ENCODE measurements at places on chromosomes 2 and 18.
A peak's percentile ranks its signal among the peaks of the same experiment; 100 is the strongest.

GRCh38 chr2:217151509-217152206, 291.8 kb upstream of the TNP1 start:
- no peak for DNase-seq

GRCh38 chr2:34523958-34524514, 924.9 kb upstream of the FAM98A start:
- DNase-seq, result no peak

DNA sequence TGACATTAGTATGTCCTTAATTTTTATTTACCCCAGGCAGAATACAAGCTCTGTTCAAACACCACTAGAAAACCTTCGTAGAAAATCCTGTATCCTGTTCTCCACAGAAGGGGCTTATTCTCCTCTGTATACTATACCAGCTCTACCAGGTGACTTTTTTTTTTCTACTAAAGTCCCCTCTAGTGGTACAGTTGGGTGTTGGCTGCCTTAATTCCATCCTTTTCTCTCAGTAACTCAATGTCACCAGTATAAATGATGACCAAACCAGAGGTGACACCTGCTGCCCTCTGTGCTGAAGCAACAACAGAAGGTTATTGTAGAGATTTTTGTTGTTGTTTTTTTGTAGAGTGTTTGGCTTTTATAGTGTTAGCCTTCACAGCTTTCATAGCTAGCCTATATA, 1322.0 kb downstream of the LRP1B start:
- peak; percentile 4 for DNase-seq

- no peak for DNase-seq
These were observed 22.2 kb downstream of the TRIP12 start for GRCh38 chr2:229899604-229900003.

DNA sequence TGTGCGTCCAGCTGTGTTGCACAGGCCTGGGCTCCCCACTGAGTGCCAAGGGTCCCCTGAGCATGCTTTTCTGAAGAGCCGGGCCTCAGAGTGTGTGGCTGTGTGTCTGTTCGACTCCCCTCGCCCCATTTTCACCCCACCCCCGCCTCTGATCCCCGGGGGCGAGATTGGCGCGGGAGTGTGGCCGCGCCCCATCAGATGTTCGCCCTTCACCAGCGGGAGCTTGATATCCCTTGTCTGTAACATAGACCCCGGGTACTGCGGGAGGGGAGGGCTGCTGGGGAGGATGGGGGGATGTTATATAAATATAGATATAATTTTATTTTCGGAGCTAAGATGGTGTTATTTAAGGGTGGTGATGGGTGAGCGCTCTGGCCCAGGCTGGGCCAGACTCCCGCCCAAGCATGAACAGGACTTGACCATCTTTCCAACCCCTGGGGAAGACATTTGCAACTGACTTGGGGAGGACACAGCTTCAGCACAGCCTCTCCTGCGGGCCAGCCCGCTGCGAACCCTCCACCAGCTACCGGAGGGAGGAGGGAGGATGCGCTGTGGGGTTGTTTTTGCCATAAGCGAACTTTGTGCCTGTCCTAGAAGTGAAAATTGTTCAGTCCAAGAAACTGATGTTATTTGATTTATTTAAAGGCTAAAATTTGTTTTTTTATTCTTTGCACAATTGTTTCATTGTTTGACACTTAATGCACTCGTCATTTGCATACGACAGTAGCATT, 1.5 kb downstream of the RHOB start:
- DNase-seq, result peak; percentile 19

DNA sequence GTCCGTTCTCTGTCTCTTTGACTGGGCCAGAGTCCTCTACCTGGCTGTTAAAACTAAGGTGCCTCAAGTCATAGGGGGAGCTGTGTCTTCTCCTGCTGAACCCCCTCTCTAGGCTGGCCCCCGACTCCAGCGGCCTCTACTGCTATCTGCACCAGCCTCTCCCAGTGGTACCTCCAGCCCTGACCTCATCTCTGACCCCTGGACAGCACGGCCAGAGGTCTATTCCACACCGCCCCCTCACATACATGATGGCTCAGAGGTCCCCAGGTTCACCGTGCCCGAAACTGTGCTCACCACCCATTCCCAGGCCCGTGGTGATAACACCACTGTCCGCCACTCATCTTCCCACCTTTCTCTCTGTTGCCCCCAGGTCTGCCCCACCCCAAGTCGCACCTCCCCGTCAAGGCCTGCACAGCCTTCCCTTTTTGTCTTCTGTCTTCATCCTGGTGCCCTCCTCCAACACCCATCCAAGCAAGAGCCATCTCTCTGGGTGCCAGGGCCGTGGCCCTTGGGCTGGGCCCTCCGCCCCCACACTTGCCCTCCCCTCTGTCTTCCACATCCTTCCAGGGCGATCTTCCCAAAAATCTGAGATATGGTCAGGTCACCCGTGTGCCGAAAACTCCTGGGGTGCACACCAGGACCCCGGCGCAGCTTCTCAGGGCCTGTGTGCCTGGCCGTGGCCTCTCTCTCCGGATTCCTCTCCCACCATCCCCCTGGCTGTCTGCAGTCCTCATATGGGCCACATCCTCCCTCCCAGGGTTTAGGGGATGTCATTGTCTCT, 134.4 kb upstream of the ID2 start:
- DNase-seq, result no peak

DNA sequence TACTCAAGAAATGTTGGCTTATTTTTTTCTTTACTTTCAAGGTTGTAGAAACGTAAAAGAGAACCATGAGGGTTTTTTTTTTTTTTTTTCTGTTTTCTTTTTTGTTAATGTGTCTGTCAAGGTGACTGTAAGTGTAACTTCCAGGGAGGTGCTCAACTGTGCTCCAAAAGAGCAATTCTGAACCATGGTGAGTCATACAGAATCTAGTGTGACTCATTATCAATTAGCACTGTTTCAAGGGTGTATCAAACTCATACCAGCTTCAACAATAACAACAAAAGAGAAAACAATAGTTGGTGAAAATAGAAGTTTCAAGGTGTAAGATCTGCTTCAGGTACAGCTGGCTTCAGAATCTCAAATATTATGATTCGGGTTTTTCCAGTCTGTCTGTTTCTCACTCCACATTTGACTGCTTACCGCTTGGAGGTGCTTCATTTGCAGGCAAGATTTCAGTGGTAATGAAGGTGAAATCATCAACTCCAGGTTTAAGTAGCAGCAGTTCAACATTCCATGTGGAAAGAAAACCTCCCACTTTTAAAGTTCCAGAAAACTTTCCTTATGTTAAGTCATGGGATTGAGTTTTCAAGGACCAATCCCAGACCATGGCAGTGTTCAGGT, 850.6 kb downstream of the CNTNAP5 start:
- no peak for DNase-seq

- peak; percentile 35 for DNase-seq
These were observed 12.3 kb downstream of the FLACC1 start for GRCh38 chr2:201344663-201345366.

DNA sequence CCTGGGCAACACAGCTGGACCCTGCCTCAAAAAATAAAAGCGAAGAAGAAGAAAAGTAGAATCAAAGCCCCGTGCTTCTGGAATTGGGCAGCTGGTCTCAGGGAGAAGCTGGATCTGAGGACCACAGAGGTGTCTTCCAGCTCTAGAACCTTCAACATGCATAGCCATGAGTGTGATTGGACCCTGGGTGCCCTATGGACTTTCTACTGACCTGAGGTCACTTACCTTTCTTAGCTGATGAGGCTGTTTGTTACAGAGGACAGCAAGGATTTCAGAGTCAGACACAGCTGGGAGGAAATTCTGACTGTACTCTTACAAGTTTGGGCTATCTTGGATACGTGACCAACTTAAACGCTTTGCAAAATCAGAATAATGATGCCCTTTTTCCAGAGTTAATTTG, 82.4 kb upstream of the GATA6 start:
- no peak for DNase-seq

- no peak for DNase-seq
These were observed 44.7 kb downstream of the DIS3L2 start for GRCh38 chr2:232006253-232006652.

DNA sequence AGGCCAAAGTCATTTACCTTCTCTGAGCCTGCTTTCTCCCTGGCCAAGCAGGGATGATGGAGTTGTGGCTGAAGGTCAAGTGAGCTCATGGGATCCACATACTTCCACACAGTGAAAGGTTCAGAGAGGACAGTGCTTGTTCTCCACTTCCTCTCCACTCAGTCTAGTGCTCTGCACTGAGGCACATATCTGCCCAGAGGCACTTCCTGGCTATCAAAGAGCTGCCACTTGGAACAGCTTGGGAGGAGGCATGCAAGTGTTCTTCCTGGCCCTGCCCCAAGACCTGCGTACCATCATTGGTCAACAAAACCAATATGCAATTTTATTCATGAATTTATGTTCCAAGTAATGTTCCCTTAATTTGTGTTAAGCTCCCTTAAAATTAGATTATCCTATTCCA, 71.9 kb downstream of the RNF152 start:
- no peak for DNase-seq

DNA sequence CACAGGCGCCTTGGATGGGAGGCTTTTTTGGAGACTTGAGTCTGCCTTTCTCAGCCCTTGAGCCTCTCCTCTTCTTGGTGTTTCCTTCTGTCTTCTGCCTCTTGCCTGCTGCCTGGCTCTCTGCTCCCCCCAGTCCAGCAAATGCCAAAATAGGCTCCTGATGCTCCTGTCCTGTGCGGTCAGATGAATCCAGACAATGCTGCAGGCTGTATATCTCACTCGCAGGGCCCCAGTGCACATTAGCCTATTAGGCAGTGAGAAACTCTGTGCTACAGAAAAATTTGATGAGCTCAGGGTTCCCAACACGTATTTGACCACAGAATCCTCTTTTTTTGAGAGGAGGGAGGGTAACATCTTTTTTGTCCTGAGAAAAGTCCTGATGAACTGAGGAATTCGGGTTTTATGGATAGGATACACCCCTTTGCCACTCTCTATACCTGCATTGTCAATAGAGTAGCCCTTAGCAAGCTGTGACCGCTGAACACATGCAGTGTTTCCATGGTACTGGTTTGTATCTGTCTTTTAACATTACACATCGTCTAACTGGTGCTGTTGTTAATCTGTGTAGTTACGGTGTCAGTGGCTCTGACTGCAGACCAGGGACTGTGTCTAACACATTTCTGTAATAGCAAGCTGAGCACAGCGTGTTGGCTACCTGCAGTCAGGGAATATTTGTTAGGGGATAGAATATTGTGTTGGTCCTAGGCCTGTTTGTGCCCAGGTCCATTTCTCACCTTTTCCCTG, 50.8 kb downstream of the FAM228A start:
- no peak for DNase-seq

DNA sequence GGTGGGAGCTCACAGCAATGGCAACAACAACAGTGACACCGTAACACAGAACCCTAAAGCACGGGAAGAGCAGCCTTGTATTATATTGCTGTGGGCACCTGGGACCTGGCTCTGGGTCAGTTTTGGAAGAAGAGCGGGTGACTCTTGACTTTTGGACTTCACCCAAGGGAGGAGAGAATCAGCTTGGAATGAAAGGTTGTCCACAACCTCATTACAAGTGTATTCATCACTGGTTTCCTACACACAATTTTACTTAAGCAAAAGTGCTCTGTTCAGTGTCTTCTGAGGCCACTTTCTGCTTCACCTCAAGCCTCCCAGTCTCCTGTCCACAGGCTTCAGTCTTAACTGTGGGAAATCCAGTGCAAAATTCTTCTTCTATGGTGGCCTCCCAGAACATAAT, 263.8 kb downstream of the KCNE4 start:
- DNase-seq, result no peak

DNA sequence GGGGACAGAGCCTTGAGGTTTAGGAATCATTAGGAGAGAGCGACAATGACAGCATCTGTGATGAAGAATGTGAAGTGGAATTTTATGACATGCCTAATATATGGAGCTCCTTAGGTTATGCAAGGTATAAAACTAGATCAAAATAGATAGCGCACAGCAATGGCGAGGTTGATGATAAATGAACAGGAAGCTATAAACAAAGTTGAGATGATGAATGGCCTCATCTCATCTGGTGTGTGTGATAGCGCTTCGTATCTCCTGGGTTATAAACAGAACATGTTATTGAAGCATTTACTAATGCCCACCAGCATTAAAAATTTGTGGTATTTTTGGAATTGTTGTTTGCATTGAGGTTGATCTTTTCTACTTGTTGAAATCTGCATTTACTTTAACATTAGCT, 231.5 kb downstream of the LTBP1 start:
- no peak for DNase-seq

GRCh38 chr2:223001797-223002175, 50.2 kb upstream of the KCNE4 start:
- DNase-seq, result no peak

GRCh38 chr2:157901325-157901724, 25.2 kb upstream of the ACVR1 start:
- no peak for DNase-seq

DNA sequence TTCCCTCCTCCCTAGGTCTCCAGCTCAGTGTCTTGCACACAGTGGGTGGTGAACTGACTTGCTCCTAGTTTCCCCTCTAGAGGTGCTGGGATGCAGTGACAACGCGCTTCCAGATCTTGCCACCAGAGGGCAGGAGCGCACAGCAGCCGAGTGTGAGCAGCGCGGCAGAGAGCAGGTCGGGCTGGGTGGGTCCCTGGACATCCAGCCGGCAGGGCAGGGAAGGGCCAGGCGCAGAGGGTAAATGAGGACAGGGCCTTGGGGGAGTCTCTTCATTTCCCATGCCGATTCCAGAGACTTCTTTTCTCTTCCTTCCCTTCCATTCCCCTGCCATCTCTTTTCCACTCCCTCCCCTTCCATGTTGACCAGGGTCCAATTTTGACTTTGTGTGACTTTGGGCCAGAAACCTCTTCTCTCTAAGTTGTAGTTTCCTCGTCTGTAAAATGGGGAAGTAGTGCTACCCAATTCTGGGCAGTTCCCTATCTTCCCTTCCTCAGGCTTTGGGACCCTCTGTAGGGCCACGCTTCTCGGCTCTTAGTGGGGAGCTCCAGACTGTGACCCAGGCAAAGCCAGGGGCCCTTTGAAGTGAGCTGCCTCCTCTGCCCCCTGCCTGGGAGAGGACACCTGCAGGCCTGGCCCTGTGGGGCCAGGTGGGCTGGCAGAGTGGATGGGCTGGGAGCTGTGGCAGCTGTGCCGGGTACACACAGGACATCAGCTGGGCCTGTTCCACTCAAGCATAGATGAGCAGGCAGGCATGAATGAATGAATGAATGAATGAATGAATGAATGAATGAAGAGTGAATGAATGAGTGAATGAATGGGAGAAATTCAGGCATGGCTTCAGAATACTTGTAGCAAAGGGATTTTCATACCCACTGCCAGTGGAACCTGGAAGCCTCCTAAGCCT, 43.3 kb upstream of the TAF1B start:
- peak; percentile 92 for DNase-seq

- no peak for DNase-seq
These were observed 24.7 kb downstream of the SKA1 start for GRCh38 chr18:50399582-50399981.

DNA sequence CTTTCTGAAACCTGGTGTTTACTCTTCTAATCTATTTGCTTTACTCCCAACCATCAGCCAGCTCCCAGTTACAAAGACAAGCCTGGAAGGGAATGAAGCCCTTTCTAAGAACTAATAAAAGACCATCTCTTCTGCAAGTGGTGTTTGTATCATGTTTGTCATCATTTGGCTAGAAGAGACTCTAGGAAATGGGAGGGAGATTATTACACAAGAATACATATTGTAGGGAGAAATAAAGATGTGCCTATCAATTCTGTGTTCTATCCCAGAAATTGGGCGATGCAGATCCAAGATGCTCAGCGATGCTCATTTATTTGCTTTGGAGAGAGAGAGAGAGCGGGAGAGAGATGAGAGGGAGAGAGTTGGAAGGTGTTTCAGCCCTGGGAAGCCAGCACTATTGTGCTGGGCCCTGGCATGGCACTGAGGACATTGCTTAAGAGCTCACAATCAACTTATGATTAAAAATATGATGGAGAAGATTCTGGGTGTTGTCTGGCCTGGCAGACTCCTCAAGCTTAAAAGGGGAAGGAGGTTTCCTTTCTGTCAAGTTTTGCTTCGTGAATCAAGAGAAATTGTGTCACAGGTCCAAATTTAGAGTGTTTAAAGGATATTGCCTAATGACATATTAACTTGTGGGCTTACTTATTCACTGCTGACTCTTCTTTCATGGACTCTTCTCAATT, 41.8 kb upstream of the AFF3 start:
- no peak for DNase-seq

Measured in HuH-7 (cell line).